Stimulated activated CD4-positive, alpha-beta T cell treated with anti-CD3 and anti-CD28 coated beads, Interleukin-4, amount 100 ng/mL, for 4 hours (primary cell): ENCODE measurements at places on chromosomes 2 and 18.

DNA sequence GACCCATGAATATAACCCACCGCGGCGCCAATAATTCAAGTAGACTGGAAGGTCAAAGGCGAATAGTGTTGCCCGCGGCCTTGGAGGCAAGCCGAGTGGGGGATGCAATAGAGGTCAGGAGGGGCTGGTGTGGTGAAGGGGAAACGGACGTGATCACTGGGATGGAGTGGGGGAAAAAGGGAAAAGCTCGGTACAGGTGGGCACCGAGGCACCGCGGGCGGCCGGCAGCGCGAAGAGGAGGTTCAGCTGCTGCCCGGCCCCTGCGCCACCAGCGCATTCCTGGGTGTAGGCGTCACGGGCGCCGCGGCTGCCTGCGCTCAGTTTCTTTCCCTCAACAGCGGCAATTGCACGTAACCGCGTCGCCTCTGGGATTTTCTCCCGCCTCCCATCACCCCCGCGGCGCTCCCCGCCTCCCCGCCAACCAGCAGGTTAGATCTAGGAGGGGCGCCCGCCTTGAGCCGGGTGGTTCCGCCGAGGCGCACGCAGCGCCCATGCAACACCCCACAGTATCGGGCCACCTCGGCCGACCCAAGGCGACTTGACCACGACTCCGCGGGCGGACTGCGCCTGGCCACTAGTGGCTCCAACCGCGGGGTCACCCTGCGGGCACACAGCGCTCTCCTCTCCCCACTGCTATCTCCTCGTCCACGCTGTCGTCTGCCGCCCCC, 1.5 kb downstream of the RND3 start:
- no peak for DNase-seq

- no peak for DNase-seq
These were observed 10.5 kb downstream of the CAPN10 start for GRCh38 chr2:240597054-240597418.

GRCh38 chr18:55839343-55839742, 251.4 kb upstream of the TCF4 start:
- no peak for DNase-seq

DNA sequence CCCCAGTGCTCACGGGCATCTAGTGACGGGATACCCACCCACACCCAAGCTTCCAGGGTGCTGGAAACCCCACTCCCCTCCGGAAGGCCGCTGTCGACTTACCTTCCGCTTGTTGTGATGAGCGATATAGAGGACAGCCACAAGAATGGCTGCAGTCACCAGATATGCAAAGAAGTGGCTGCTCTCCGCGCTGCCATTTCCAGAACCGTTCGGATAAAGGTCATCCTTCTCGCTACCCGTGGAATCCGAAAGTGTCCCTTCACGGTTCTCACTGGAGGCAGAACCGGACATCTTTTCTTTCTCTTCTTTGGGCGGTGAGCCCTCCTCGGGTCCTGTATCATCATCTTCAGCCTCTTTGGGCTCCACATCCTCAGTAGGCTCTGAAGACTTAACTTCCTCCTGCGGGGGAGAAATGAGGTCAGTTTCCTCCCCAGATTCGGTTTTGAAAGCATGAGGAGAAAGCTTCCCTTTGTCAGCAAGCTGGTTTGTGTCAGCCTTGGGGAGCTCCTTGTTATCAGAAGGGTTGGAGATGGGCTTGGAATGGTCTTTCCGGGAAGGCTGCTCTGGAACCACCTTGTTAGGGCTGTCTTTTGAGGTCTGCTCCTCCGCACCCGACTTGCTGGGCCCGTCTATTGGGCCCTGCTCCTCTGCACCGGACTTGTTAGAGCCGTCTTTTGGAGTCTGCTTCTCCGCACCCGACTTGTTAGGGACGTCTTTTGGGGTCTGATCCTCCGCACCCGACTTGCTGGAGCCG, 1.2 kb downstream of the TGOLN2 start:
- DNase-seq = no peak

DNA sequence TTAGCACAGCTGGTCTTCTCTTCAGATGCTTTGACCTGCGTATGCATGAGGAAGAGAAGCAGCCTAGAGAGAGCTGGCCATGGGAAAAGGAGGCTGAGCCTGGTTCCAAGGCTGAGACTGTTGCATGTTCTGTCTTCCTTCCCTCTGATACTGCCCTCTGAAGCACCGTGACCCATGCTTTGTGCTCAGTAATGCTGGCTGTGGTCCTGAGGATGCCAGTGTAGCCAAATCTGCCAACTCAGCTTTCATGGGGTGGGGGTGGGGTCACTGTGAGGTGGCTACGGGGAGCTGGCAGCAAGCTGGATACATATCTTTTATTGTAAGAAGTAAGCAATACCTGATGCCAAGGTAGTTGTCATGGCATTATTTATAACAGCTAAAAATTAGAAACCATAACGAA, 41.5 kb downstream of the EPAS1 start:
- DNase-seq = no peak

DNA sequence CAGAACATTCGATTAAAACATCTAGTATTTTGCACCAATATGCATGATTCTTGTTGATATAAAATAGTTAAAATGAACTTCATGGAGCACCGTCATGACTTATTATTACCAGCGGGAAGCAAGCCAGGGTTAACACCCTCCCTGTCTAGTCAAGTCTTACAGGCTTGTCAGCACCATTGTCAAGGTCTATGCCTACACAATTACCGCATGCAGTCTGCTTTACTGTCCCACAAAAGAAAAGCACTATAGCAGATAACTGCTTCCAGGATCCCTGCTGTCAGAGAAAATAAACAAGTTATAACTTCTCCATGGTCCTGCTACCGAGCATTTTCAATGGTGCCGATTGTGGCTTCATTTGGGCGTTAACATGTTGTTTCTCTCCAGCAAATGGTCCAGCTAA, 968.0 kb upstream of the FAM98A start:
- no peak for DNase-seq

DNA sequence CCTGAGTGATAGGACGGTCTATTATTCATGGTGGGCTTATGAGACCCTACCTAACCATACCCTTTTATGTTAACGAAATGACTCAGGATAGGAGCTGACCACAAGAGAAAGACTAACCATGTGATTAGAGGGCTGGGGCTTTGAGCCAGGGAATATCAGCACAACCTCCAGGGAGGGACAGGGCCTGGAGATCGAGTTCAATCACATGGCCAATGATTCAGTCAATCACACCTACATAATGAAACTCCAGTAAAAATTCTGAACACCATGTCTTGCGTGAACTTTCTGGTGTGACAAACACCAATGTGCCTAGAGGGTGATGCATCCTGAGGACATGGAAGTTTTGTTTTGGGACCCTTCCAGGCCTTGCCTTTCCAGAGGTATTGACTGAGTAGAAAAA, 2.2 kb upstream of the TEX51 start:
- DNase-seq = no peak

- no peak for DNase-seq
These were observed 41.9 kb downstream of the TMEM247 start for GRCh38 chr2:46521215-46521683.

- no peak for DNase-seq
These were observed 41.4 kb upstream of the RPL31 start for GRCh38 chr2:100960688-100961087.

DNA sequence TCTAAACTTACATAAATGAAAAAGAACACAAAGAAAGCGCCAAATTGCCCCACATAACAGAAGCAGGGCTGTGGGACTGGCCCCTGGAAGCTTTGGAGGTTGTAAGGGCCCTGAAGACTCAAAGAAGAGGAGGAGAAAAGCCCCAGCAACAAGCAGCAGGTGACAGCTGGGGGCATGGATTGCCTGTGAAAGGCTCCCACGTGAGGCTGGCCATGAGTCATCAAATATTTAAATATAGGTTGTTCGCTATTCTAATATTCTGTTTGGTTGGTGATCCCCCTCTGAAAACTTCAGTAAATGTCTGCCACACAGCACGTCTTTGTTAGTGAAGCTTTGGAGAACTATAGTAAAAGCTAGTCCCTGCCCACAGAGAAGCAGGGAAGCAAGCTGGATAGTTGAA, 132.4 kb downstream of the MREG start:
- no peak for DNase-seq

- DNase-seq = no peak
These were observed 35.7 kb downstream of the ZNF516 start for GRCh38 chr18:76459312-76459686.
